ENCODE measurements at places on chromosomes 4 and X.

DNA sequence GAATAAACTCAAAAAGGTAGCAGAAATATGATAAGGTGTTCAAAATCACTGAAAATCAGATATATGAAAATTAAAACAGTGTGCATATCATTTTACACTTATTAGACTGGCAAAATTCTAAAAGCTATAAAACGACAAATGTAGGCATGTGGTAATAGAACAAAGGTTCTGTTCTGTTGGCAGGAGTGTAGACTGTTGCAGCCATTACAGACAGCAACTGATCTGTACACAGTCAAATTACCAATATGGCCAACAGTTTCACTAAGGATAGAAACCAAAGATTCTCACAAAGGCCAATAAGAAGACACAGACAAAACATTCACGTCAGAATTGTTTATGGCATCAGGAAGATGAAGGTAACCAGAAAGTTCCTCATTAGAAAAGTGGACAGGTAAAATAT, 112.8 kb upstream of the PLS3 start:
- no peak for DNase-seq

DNA sequence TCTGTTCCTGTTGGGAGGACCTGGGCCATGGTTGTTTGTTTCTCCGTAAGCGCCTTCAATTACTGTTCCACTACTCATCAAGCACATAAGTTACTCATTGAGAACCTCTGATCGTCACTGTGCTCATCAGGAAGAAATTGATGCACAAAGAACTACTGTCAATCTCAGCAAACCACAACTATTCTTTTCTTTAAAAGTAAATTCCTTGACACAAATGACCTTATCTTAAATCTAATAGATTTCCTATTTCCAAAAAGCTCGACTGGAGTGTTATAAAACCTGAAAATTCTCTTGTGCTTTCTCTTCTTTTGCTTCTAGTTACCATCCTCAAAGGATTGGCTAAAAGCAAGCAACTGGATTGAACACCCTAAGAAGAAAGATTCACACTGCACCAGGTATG, at the start of gene MUC7:
TSS of gene MUC7 (plus strand) at position 301 of the 400 bp plus-strand sequence. CDS start 1,825 bp downstream, outside the sequence.
- no peak for DNase-seq

- DNase-seq, result no peak
Observed at GRCh38 chr4:185219551-185220344, 10.3 kb downstream of the SNX25 start.

DNA sequence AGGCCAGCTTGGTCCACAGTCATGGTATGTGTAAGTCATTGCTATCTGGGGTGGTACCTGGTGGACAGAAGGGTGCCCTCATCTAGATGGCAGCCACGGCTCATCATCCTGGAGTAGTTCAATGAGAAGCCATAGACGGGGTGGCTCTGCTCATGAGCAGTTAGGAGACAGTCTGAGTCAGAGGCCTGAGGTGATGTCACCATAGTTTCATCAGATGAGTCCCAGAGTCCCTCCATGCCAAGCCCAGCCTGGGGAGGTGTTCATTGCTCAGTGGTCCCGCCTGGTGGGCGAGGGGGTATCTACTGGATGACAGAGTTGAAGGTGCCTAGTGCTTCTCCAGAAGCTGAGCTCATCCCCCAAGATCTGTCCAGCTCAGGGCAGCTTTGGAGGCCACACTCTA, 49.8 kb downstream of the DLG3 start:
- no peak for DNase-seq

DNA sequence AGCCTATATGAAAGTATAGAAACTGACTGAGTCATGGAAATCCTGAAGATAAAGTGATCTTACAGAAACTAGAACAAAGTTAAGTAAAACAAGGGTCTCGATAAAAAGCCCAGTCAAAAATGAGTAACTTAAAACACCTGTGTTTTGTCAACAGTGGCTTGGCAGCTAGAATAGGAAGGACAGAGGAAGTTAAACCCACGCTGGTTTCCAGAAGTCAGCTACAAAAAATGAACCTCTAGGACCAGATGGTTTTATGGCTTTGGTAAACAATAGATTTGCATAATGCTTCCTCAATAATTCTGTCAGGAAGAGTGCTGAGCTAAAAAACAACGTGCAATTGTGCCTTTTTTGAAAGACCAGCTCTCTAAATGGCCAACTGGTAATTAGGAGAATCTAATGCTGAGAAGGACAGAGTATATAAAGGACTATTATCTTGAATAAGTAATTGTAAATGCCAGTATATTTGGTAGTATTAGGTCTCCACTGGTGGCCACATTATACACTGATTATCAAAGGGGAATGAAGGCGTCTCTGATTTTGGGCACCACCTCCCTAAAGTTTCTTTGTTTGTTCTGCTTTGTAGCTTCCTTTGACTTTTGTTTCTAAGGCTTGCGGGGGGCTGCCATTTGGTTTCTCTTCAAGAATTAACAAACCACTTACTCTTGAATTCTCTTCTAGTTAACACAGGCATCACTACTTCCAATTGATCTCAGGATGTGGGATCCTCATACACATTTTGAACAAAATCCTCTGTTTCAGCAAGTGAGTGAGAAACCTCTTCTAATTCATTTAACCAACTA, 72.2 kb upstream of the PPP3CA start:
- peak; percentile 52 for DNase-seq

GRCh38 chr4:169258141-169258540, 12.6 kb downstream of the SH3RF1 start:
- no peak for DNase-seq

- no peak for DNase-seq
Observed at GRCh38 chr4:3851881-3852280, 85.7 kb downstream of the ADRA2C start.

GRCh38 chrX:130120321-130120731, 10.0 kb upstream of the ELF4 start:
- DNase-seq, result no peak

DNA sequence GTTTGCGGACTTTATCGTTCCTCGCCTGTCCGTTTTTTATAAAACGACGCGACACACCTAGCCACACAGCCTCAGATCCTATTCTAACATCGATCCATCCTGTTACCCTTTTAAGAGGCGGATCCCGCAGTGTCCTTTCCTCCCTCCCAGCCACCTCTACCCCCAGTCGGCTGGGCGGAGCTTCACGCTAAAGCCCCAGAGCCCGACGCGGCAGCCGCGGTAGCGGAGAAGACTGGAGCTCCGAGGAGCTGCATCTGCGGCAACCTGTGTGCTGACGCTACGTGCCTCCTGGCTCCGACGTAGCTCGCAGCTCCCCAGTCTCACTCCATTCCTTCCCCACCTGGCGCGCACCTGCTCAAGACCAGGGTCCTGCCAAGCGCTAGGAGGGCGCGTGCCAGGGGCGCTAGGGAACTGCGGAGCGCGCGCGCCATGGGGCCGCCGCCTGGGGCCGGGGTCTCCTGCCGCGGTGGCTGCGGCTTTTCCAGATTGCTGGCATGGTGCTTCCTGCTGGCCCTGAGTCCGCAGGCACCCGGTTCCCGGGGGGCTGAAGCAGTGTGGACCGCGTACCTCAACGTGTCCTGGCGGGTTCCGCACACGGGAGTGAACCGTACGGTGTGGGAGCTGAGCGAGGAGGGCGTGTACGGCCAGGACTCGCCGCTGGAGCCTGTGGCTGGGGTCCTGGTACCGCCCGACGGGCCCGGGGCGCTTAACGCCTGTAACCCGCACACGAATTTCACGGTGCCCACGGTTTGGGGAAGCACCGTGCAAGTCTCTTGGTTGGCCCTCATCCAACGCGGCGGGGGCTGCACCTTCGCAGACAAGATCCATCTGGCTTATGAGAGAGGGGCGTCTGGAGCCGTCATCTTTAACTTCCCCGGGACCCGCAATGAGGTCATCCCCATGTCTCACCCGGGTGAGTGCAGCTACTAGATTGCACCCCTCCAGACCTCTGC, at the start of gene RNF128:
TSS of gene RNF128 (plus strand) at position 217 of the 953 bp plus-strand sequence. CDS start at position 430, 213 bp downstream.
- DNase-seq, result peak; percentile 60

DNA sequence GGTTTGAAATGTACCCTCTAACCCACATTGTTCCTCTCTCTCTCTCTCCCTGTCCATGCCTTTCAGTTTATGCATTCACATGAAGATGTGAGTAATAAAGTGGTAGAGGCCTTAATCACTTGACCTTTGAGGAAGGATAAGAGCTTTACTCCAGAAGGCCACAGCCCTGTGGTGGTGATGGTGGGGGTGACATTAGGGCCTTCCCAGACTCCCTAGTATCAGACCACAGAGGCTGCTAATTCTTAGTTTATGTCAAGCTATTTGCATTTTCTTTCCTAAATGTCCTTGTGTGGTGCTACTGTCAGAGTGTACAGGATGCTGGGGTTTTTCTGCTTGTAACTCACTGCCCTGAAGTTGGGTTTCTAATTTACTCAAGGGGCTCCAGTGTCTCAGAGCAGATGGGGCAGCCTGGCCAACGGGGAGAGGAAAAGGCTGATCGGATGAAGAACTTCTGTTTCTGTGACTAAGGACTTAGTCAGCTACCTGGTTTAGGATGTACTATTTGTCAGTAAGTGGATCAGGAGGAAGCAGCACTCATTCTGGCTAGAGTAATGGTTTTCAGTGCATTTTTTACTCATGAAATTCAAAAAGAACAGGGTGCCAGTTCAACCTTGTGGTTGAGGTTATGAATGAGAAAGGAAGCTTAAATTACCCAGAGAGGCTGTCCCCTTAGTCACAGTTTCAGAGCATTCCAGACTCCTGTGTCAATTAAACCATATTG, 509.6 kb upstream of the DIPK2B start:
- peak; percentile 32 for DNase-seq

GRCh38 chrX:23901060-23901459, 6.7 kb downstream of the APOO start:
- peak; percentile 50 for DNase-seq

All from LoVo (cell line).